ENCODE measurements at places on chromosomes 4 and X. TPM values are rescaled to one million over a fixed set of nuclear protein-coding genes. Genes with fewer than 3 reads are reported as not detected.

GRCh38 chrX:46681849-46682248 is 77.1 kb downstream of the SLC9A7 start:
- no peak overlapping the region for H3K27ac ChIP-seq
- H3K4me3 ChIP-seq: no peak overlapping the region
- H3K4me1 ChIP-seq: peaks cover 9% of the 10 kb centered on the region
- no peak for DNase-seq
- peaks cover 2% of the 10 kb centered on the region for H3K36me3 ChIP-seq
- peaks cover 16% of the 10 kb centered on the region for H3K27me3 ChIP-seq

- no peaks in the 10 kb centered on the region for H3K36me3 ChIP-seq
- no peaks in the 10 kb centered on the region for H3K27me3 ChIP-seq
- no peaks in the 10 kb centered on the region for H3K4me1 ChIP-seq
- H3K4me3 ChIP-seq: no peak overlapping the region
- DNase-seq: no peak
Measured at GRCh38 chr4:181933471-181933870, 309.7 kb upstream of the TENM3 start.

- H3K27ac ChIP-seq: no peak overlapping the region
- no peaks in the 10 kb centered on the region for H3K36me3 ChIP-seq
- no peaks in the 10 kb centered on the region for H3K27me3 ChIP-seq
- peaks cover 6% of the 10 kb centered on the region for H3K4me1 ChIP-seq
Measured at GRCh38 chr4:6278801-6279197, 9.1 kb downstream of the WFS1 start.

DNA sequence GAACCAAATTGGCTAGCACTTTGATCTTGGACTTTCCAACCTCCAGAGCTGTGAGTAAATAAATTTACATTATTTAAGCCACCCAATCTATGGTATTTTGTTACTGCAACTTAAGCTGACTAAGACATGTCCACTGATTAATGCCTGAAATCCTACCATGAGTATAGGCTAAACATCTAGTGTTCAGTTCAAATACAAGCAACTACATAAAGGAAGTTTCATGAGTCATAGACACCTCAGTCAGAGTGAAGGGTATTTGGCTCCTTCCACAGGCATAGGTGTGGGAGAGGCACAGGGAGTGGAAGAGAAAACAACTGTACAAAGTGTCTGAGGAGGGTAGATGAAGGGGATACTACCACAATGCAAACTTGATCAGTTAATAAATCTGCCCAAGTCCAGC is 35.5 kb upstream of the PCDH19 start:
- no peak overlapping the region for H3K4me3 ChIP-seq
- no peak overlapping the region for H3K27ac ChIP-seq
- H3K27me3 ChIP-seq: peaks cover 10% of the 10 kb centered on the region
- H3K36me3 ChIP-seq: no peaks in the 10 kb centered on the region
- H3K4me1 ChIP-seq: no peaks in the 10 kb centered on the region

- H3K27me3 ChIP-seq: peaks cover 25% of the 10 kb centered on the region
- no peak overlapping the region for H3K4me3 ChIP-seq
- peaks cover 19% of the 10 kb centered on the region for H3K4me1 ChIP-seq
- no peak overlapping the region for H3K27ac ChIP-seq
Measured at GRCh38 chr4:72564184-72564583, 4.8 kb downstream of the ADAMTS3 start.

- peaks cover 36% of the 10 kb centered on the region for H3K36me3 ChIP-seq
- peaks cover 56% of the 10 kb centered on the region for H3K4me1 ChIP-seq
- no peak for DNase-seq
- H3K27me3 ChIP-seq: no peaks in the 10 kb centered on the region
Measured at GRCh38 chr4:75654905-75655304, 18.3 kb downstream of the G3BP2 start.

DNA sequence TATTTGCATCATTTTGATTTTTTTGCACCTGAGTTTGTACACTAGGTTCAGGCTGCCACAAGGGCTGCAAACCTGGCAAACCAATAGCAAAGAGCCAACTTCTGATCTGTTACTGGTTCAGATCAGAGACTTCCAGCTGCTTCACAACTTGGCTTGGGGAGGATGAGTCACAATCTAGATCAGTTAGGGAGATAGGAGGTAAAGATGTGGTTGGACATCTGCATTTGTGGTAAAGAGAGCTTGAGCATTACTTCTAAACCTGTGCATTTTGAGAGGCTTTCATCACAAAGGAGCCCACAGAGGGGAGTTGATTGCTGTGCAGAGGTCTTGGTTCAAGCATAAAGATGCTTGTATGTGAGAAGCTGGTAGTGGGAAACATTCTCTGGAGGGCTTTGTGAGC is 34.5 kb downstream of the LINC00632 start:
- no peak overlapping the region for H3K27ac ChIP-seq
- no peaks in the 10 kb centered on the region for H3K36me3 ChIP-seq
- H3K4me1 ChIP-seq: peaks cover 8% of the 10 kb centered on the region
- no peak for DNase-seq

DNA sequence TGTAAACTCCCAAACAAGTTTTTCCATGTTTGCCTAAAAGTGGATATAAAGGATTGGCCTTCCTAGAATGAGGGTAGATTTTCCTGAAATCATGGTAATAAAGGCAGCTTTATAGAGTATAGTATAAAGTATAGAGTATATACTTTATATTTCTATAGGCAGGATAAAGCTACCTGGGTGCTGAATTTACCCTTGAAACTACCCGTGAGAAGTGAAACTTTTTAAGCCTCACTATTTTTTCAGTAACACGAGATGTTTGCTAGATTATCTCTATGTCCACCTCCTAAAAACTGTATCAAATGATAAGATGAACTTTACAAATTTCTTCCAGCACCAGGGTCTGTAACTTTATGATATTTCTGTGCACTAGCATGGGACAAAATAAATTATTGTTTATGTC is 340.0 kb upstream of the GALNTL6 start:
- H3K4me3 ChIP-seq: no peak overlapping the region
- H3K36me3 ChIP-seq: no peaks in the 10 kb centered on the region
- no peaks in the 10 kb centered on the region for H3K27me3 ChIP-seq
- H3K4me1 ChIP-seq: no peaks in the 10 kb centered on the region
- no peak overlapping the region for H3K27ac ChIP-seq
- DNase-seq: no peak

DNA sequence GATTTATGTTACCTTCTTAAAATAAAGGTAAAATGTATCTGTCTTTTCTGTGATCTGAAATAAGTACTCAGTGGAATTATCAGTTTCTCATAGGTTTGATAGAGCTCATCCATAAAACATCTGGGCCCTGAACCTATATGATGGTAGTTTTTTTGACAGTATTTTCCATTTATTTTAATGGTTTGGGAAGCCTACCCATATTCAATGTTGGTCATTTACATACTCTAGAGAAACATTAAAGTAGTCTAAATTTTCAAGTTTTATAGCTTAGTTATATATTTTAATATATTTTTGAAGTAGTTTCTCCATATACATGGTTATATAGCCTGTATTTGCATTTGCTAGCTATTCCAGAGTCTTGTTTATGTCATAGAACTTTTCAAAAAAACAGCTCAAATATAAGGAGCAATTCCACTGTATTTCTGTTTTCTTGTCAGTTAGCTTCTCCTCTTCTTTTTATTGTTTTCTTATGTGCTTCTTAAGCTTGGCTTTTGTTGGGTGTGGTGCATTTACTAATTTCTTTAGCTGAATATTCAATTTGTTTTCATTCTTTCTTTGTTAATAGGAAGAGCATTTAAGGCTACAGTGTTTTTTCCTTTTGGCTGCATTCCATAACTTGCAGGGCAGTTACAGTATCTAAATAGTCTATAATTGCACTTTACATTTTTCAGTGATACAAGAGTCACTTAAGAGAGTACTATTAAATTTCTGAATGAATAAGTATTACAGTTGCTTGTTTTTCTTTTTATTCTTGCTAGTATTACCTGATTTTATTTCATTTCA is 181.4 kb downstream of the DKK2 start:
- no peaks in the 10 kb centered on the region for H3K36me3 ChIP-seq
- no peaks in the 10 kb centered on the region for H3K4me1 ChIP-seq
- no peak overlapping the region for H3K27ac ChIP-seq

DNA sequence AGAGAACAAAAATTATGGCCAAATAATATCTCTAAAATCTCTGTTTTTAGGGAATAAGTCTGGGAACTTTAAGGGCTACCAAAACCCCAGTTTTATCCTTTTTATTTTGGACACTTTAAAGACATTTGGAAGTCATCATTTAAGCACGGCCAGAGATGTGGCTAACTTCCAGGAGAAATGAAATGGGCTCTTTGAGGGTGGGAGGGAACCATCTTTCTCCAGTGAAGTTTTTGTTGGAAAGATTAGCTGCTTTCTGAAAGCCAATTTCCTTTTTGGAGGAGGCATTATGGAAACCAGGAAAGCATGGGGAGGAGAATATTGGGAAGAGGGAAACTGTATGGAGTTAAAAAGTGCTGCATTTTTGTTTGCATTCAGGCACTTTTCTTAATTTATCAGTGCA is 4.8 kb downstream of the VSIG1 start:
- H3K4me1 ChIP-seq: peaks cover 14% of the 10 kb centered on the region
- no peak overlapping the region for H3K4me3 ChIP-seq
- H3K27ac ChIP-seq: no peak overlapping the region
- no peaks in the 10 kb centered on the region for H3K36me3 ChIP-seq
- H3K27me3 ChIP-seq: peaks cover 57% of the 10 kb centered on the region

GRCh38 chr4:76279462-76279861 is 27.1 kb upstream of the STBD1 start:
- H3K27me3 ChIP-seq: peaks cover 18% of the 10 kb centered on the region
- no peak for DNase-seq
- H3K4me3 ChIP-seq: no peak overlapping the region
- peaks cover 4% of the 10 kb centered on the region for H3K4me1 ChIP-seq

GRCh38 chr4:63728480-63729177 is 680.6 kb downstream of the TECRL start:
- H3K4me3 ChIP-seq: no peak overlapping the region
- no peaks in the 10 kb centered on the region for H3K4me1 ChIP-seq
- H3K36me3 ChIP-seq: no peaks in the 10 kb centered on the region
- H3K27ac ChIP-seq: no peak overlapping the region
- no peaks in the 10 kb centered on the region for H3K27me3 ChIP-seq
- no peak for DNase-seq

DNA sequence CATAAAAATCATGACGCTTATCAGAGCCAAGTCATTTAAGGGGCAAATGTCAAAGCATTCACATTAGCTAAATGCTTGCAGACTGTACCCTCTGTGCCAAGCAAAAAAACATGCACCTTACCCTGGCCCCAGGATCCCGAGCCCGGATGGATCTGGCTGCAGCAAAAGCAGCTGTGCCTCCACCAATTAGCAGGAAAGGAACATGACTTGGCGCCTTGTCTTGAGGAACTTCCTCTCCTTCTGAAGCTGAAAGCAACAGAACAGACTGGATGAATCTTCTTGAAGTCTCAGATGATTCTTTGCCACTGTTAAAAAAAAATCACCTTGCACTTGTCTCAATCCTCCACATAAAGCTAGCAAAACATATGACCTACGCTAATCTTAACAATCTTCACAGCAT is 18.0 kb downstream of the AIFM1 start:
- H3K4me1 ChIP-seq: no peaks in the 10 kb centered on the region
- peaks cover 8% of the 10 kb centered on the region for H3K27me3 ChIP-seq
- H3K36me3 ChIP-seq: peaks cover 8% of the 10 kb centered on the region
- no peak for DNase-seq
- no peak overlapping the region for H3K27ac ChIP-seq
- no peak overlapping the region for H3K4me3 ChIP-seq

GRCh38 chr4:179521952-179522351 is 2079.7 kb upstream of the AGA start:
- no peaks in the 10 kb centered on the region for H3K36me3 ChIP-seq
- H3K4me1 ChIP-seq: no peaks in the 10 kb centered on the region
- no peak overlapping the region for H3K4me3 ChIP-seq

GRCh38 chrX:22666441-22666840 is 333.3 kb upstream of the DDX53 start:
- no peak overlapping the region for H3K27ac ChIP-seq
- peak; percentile 2 for DNase-seq
- no peaks in the 10 kb centered on the region for H3K27me3 ChIP-seq
- no peaks in the 10 kb centered on the region for H3K36me3 ChIP-seq
- no peaks in the 10 kb centered on the region for H3K4me1 ChIP-seq

- no peak overlapping the region for H3K4me3 ChIP-seq
- DNase-seq: no peak
- H3K4me1 ChIP-seq: no peaks in the 10 kb centered on the region
- no peaks in the 10 kb centered on the region for H3K36me3 ChIP-seq
Measured at GRCh38 chr4:100809506-100809905, 291.7 kb upstream of the EMCN start.

DNA sequence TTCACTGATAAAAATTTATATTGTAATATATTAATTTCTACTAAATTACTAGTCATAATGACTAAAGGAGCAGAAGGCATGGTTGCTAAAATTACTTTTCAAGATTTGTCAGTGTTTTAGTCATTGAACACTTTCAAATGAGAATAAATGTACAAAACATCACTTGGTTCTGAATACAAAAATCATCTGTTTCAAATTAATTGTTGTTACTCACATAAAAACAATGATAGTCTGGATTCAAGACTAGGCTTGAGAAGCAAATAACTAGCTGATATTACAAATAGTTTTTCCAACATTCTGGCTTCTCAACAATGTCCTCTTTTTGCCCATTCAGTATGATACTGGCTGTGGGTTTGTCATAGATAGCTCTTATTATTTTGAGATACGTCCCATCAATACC is 112.5 kb downstream of the ANAPC10 start:
- no peak overlapping the region for H3K4me3 ChIP-seq
- no peak for DNase-seq
- H3K27me3 ChIP-seq: no peaks in the 10 kb centered on the region
- no peak overlapping the region for H3K27ac ChIP-seq
- peaks cover 3% of the 10 kb centered on the region for H3K36me3 ChIP-seq

DNA sequence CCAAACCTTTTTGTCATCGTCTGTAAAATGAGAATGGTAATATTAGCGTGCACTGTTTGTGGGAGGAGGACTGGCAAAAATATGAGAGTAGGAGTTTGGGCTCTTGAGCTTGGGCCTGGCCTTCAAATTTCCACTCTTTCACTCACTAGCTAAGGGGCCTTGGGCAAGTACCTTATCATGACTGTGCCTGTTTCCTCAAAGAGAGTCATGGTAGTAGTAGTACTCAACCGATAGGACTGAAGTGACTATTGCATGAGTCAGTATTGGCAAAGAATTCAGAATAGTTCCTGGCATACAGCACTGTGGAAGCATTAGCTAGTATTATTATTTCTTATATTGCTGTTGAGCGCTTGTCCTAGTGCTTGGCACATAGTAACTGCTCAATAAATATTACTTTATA is 16.0 kb upstream of the RBM3 start:
- H3K4me3 ChIP-seq: peak overlapping the region; percentile 43
- DNase-seq: no peak
- H3K27ac ChIP-seq: peak overlapping the region; percentile 87
- H3K36me3 ChIP-seq: peaks cover 7% of the 10 kb centered on the region

Gene RLIM
- total RNA-seq: 29.9 TPM

Gene ATG4A
- 10.3 TPM for total RNA-seq

Gene NSDHL
- total RNA-seq: 10.8 TPM

Gene GRID2
- not detected for total RNA-seq

Gene KLHL4
- not detected for total RNA-seq

Gene PWWP3B
- not detected for total RNA-seq

Gene P2RY4
- 0.69 TPM for total RNA-seq

Gene CD38
- total RNA-seq: 60.2 TPM

Gene TRAM1L1
- total RNA-seq: not detected

Gene PAGE2B
- 1.1 TPM for total RNA-seq

Gene EDA
- total RNA-seq: 4.3 TPM

Gene ARMCX2
- 23.8 TPM for total RNA-seq
